Activated CD4-positive, alpha-beta T cell treated with anti-CD3 and anti-CD28 coated beads for 36 hours (primary cell): ENCODE measurements at places on chromosomes 6 and 20. TPM values are rescaled to one million over a fixed set of nuclear protein-coding genes. Genes with fewer than 3 reads are reported as not detected.

ATRN gene
- total RNA-seq = 7.6 TPM

MRPS18A gene
- 54.0 TPM for total RNA-seq

SYNDIG1 gene
- total RNA-seq = not detected

KCNK15 gene
- total RNA-seq = 1.1 TPM

EFCAB8 gene
- 0.40 TPM for total RNA-seq

NKX2-4 gene
- total RNA-seq = not detected

FITM2 gene
- total RNA-seq = 2.1 TPM

GSTA5 gene
- not detected for total RNA-seq

GRIK2 gene
- total RNA-seq = not detected

MEP1A gene
- not detected for total RNA-seq

ISM1 gene
- total RNA-seq = 0.51 TPM

CEP57L1 gene
- 36.9 TPM for total RNA-seq

CLVS2 gene
- total RNA-seq = not detected

FOXC1 gene
- 0.05 TPM for total RNA-seq

CDH22 gene
- not detected for total RNA-seq

WFDC12 gene
- not detected for total RNA-seq

DIDO1 gene
- 43.7 TPM for total RNA-seq

PMEPA1 gene
- 1.6 TPM for total RNA-seq

PI16 gene
- total RNA-seq = 1.9 TPM

TNXB gene
- total RNA-seq = 3.8 TPM

RARS2 gene
- total RNA-seq = 20.8 TPM

PRL gene
- not detected for total RNA-seq

CST1 gene
- not detected for total RNA-seq

ADGRF5 gene
- total RNA-seq = not detected

FAXC gene
- total RNA-seq = 0.16 TPM

BPIFB2 gene
- total RNA-seq = not detected

RAB22A gene
- total RNA-seq = 9.3 TPM

OR12D3 gene
- total RNA-seq = not detected

EYS gene
- not detected for total RNA-seq

TPBG gene
- 0.33 TPM for total RNA-seq

RNASET2 gene
- total RNA-seq = 68.7 TPM
